ENCODE measurements at places on chromosomes 7 and 10.

DNA sequence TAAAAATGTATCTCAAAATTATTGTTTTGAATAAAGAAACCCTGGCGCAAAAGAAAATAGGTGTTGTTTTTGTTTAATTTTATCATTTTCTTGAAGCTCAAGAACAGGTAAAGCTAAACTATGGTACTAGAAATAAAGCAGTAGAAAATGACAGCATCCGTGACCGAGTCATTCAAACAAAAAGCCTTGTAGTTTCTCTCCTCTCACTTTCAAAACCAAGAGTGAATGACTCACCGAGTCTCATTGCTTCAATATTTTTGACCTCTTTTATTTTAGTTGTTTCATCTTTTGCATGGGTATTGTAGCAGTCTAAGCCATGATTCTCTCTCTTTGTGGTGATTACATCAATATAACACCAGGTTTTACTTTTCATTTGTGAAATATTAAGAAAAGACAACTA, 396.5 kb downstream of the POM121L12 start:
- no peak for DNase-seq

GRCh38 chr10:129213256-129213655, 253.8 kb upstream of the MGMT start:
- no peak for DNase-seq

DNA sequence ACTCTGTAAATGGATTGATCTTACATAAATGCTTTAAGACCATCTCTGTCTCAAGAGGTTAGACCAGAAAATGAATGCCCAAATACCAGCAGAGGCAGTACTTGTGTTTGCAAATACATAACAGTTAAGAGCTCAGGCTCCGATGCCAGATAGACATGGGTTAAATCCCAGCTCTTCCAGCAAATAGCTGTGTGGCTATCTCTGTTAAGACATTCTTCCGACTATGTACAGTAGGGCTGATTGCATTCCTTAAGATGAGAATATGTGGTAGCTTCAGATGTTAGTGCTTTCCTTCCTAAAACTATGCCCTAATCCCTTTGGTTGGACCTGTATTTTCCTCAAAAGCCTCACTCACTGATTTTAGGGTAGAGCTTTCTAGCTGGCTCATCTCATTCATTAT, 2.2 kb downstream of the IDE start:
- no peak for DNase-seq

DNA sequence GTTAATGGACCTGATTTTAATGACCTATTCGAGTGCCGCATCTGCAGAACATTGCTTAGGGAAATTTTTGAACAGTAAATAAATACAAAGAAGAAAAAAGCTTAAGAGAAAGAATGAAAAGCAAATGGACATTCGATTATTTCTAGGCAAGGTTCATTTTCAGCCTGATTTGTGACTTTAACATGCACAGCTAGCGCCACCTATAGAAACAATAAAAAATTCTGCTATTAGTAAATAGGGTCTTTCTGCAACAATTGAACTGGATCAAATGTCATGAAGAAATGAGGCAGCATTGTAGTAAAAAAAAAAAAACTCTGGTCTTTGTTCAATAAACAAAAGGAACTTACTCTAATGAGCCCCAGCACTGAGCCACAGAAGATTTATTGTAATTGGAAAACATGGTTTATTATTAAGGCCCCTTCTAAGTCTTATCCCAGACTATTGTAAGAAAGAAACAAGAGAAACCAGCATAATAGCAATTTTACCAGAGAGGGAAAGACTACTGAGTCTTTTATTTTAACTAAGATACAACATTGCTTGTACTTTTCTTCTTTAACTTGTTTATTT, 41.4 kb upstream of the GHITM start:
- DNase-seq: no peak

DNA sequence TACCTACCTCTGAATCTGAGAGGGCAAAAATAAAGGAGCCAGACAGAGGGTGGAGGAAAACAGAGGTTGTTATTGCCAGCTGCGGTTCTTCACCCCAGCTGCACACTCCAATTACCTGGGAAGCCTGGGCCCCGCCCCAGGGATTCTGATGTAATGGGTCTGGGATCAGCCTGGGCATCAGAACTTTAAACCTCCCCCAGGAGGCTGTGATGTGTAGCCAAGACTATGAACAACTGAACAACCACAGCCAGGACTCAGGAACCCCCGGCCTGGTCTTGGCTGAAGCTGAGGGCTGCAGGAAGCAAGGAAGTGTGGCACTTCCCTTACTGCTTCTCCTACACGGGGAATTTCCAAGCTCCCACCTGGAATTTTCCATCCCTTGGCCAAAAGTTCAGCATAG, 89.3 kb downstream of the HIP1 start:
- DNase-seq: no peak

GRCh38 chr7:30330134-30331111, 46.0 kb downstream of the ZNRF2 start:
- DNase-seq: no peak

GRCh38 chr10:33706746-33707145, 372.3 kb upstream of the NRP1 start:
- no peak for DNase-seq

GRCh38 chr7:42231043-42231787, 5.8 kb downstream of the GLI3 start:
- no peak for DNase-seq

- no peak for DNase-seq
These were observed 41.5 kb upstream of the EBLN1 start for GRCh38 chr10:22259280-22259679.

DNA sequence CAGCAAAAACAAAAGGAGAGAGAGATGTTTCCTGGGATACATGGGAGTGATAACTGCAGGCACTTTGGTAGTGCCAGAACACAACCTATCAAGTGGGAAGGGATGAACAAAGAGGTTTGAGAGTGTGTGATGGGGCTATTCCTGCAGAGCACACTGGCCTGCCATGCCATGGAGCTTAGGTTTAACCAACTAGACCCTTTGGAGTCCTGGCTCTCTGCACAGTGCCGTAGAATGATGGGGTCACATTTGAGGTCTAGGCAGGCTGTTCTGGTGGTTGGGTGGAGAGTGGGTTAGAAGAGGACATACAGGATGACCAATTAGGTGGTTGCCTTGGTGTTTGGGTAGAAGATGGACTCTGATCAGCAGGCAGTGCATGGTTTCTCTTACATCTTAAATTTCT, 101.9 kb upstream of the HABP2 start:
- DNase-seq: no peak

DNA sequence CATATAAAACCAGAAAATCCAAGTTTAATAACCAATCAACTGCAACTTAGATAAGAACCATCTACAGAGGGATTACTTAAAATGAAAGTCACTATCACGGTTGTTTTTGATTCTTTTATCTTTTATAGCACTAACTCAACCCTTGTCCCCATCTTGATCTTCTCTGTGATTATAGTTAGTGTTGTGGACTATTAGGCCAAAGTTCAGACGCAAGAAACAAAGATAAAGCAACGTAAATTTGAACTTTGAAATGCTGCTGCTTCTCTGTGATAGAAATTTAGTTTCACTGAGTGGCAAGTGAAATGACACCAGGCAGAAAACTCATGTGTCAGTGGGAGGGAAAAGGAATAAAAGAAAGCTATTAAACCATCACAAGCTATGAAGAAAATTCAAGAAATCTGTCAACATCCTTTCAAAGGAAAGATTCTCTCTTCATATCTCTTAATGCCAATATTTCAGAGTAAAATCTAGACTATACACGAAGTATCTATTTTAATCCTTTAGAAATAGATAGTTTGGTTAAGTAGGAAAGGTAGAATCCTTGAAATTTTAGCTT, 71.8 kb upstream of the MALRD1 start:
- DNase-seq: no peak

DNA sequence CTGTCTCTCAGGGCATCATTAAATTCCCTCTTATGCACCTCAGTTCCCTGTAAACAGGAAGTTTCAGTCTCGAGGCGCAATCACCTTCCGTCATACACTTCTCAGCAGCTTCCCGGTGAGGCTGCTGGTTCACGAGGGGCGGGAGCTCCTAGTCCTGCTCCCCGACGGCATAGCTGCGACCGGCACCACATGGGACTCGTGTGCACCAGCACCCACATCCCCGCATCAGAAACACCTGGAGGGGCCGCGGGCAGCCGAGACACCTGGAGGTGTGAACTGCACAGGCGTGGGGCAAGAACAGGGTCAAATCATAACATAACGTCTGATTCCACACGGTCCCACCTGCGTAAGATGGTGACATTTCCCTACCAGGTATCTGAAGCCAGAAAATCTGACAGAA, 52.7 kb downstream of the DIP2C start:
- DNase-seq: no peak

GRCh38 chr10:53619671-53620070, 847.1 kb upstream of the MBL2 start:
- no peak for DNase-seq

GRCh38 chr7:140694592-140694991, 1.9 kb upstream of the NDUFB2 start:
- no peak for DNase-seq

DNA sequence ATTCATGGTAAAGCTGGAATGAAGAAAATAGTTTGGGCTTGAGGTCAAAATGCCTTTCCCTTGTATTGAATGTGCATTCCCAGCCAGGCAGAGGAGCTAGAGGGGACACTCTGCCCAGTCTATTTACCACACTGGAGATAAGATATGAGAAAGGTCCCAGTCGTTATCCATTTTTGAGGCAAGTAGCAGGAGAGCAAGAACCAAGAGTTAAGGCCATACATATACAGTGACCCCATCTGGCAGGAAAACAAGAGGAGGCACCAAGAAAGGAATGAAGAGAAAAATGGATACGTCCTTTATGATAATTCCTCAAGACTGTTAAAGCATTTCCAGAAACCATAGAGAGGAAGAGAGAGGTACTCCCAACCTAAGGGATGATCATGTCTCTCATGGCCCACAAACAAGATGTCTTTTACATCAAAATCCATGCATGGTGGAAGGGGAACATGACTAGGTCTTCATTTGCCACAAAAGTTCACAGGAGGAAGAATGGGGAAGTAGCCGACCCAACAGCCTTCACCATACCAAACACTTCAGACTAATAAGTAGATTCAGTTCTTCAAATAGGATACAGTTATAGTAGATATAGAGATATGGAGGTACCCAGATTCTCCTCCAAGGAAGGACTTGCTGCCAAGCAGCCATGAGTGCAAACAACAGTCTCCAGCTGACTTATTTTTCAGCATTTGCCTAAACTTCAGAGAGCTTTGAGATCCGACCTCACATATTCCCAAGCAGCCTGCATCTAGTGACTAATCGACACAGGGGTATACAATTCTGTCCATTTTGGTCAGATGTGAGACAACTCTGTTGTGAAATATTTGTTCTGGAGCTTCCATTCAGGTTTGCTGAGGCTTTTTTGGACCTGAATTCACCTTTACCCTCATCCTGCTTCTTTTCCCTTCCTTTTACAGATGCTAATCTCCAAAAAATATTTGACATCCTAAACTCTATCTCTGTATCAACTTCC, 61.1 kb upstream of the CCDC71L start:
- no peak for DNase-seq

GRCh38 chr7:64651203-64651602, 14.7 kb upstream of the ZNF107 start:
- DNase-seq: no peak

- DNase-seq: no peak
These were observed 7.8 kb downstream of the CD36 start for GRCh38 chr7:80646083-80646865.

GRCh38 chr10:49620286-49620810, 6.5 kb downstream of the CHAT start:
- no peak for DNase-seq

DNA sequence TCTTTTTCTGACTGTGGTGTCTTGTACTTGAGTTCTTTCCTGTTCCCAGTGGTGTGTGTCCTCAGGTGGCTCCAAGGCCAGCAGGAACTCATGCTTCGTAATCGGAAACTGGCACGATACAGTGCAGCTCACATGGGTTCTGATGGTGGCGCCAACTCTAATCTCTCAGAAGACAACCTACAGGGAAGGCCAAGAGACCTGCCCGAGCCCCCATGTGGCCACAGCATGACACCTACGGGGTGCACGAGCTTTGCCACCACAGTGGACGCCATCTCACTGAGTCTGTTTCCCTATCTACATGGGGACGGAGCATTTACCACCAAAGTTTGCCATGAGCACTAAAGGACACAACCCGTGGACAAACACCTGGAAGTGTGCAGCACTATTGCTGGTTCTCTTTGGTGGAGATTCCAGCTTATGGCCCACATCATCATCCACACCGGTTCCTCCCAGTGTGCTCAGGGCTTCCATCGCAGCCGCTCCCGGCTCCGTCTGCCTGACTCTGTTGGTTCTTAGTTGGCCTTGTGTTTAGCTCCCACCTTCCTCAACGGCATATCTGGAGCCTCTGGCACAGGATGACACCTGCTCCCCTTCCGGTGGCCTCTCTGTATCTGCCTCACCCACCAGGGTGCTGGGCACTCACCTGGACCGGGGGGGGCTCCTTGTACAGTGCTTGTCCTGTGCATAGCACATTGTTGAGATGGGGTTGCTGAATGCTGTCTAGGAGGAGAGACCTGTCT, 586.6 kb upstream of the MKI67 start:
- no peak for DNase-seq

GRCh38 chr10:17548162-17548561, 69.0 kb downstream of the HACD1 start:
- DNase-seq: no peak

- no peak for DNase-seq
These were observed 243.5 kb upstream of the ZNF32 start for GRCh38 chr10:43892062-43892770.

DNA sequence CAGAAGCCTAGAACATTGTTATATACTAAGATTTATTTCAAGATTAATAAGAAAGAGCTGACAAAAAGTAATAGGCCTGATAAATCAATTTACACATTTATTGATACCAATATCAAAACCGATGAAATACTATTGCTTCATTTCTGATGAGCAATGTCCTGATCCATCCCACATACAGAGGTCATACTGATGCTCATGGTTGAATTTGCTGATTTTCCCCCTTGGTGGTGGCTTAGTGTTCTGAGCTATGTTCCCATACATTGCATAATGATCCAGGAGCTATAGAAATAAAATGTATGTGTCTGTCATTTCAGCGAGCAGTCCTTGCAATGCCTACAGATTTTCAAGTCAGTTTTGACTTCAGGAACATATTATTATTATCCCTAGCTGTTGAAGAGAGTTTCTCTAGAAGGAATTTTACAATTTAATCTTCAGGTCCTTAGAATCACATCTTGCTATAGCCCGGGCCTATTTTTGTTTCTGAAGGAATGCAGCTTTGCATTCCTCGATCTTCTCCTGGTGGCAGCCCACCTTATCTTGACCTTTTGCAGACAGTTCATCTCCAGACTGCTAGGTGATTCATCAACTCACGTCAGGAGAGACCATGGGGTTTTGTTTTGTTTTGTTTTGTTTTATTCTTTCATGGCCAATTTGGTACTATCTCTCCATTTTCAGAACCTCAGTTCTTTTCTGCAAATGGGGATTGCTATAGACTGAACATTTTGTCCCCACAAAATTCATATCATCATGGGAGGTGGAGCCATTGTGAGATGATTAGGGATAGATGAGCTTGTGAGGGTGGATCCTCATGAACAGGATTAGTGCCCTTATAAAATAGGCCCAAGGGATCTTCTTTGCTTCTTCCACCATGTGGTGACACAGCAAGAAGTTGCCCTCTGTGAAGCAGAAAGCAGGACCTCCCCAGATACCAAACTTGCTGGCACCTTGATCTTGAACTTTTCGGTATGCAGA, 465.6 kb upstream of the IGFBP3 start:
- DNase-seq: no peak

All from stimulated activated CD8-positive, alpha-beta memory T cell treated with anti-CD3 and anti-CD28 coated beads, Interleukin-4, amount 100 ng/mL, for 1 hour (primary cell).